Ureter (tissue), 1 donor: ENCODE measurements at places on chromosomes 2 and 18. TPM values are rescaled to one million over a fixed set of nuclear protein-coding genes. Genes with fewer than 3 reads are reported as not detected.

The ELOA2 gene
- total RNA-seq = not detected

The RUFY4 gene
- total RNA-seq = 5.6 TPM

The FEV gene
- not detected for total RNA-seq

The IL36RN gene
- total RNA-seq = not detected

The PRSS56 gene
- total RNA-seq = not detected

The MROH2A gene
- total RNA-seq = 9.3 TPM

The NTSR2 gene
- total RNA-seq = not detected

The LMAN2L gene
- total RNA-seq = 19.1 TPM

The HJURP gene
- total RNA-seq = 0.31 TPM
